ENCODE measurements at places on chromosomes 12 and 14.

GRCh38 chr12:56521590-56522371, at the start of gene RBMS2:
Gene RBMS2, plus strand, starts transcription at chr12:56521820. Its CDS starts 204 bp downstream, at chr12:56522024.
- peak within 1 kb of the TSS; percentile 54 for H3K4me3 ChIP-seq
- H3K36me3 ChIP-seq = no peaks in the 10 kb centered on the region
- no peaks in the 10 kb centered on the region for H3K27me3 ChIP-seq
- peaks cover 57% of the 10 kb centered on the region for H3K4me1 ChIP-seq
- H3K27ac ChIP-seq = peak within 1 kb of the TSS; percentile 91
- DNase-seq = no peak

GRCh38 chr12:89461190-89461589, 63.4 kb downstream of the GALNT4 start:
- H3K4me1 ChIP-seq = no peaks in the 10 kb centered on the region
- no peaks in the 10 kb centered on the region for H3K27me3 ChIP-seq
- no peaks in the 10 kb centered on the region for H3K36me3 ChIP-seq
- H3K4me3 ChIP-seq = no peak overlapping the region

GRCh38 chr14:22850944-22851764, 14.8 kb downstream of the MMP14 start:
- H3K27me3 ChIP-seq = no peaks in the 10 kb centered on the region
- peak overlapping the region; percentile 96 for H3K27ac ChIP-seq
- H3K36me3 ChIP-seq = peaks cover 10% of the 10 kb centered on the region
- no peak for DNase-seq

- H3K36me3 ChIP-seq = no peaks in the 10 kb centered on the region
- peak overlapping the region; percentile 62 for H3K4me3 ChIP-seq
- DNase-seq = no peak
- H3K4me1 ChIP-seq = peaks cover 49% of the 10 kb centered on the region
- H3K27me3 ChIP-seq = no peaks in the 10 kb centered on the region
Measured at GRCh38 chr14:21097636-21098075, 799 bp downstream of the ZNF219 start.

DNA sequence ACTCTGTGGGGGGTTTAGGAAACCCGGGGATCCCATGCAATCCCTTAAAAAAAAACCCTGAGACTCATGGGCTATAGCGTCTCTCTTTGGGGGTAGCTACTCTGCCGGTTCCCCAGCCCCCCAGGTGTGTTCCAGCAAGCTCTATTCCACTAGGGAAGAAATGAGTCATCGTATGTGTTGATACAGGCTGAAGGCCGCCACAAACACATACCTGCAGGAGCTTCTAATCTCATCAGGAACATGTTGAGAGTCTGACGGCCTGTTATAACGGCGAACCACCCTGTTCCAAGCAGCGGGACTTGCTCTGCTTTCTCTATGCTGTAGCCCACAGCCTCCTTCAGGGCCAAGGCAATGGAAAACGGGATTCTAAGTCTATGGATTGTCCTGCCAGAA, 977 bp upstream of the KRT5 start:
- DNase-seq = peak; percentile 93
- no peak overlapping the region for H3K4me3 ChIP-seq
- H3K27ac ChIP-seq = peak overlapping the region; percentile 66

DNA sequence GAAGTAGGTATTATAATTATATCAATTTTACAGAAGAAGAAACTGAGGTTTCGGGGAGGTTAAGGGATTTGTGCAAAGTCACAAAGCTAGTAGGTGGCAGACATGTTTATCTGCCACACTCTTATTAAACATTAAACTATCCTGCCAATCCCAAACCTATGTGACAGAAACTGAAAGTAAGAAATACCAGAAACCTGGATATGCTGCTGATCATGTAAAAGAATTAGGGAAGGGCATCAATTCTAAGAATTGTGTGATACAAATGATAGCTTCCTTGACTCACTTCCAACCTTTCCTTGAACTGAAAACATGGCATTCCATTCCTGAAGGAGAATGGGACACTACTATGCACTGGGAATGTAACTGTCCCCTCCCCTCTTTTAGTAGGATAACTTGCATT, 16.9 kb downstream of the TAOK3 start:
- H3K4me1 ChIP-seq = peaks cover 24% of the 10 kb centered on the region
- H3K36me3 ChIP-seq = no peaks in the 10 kb centered on the region
- no peaks in the 10 kb centered on the region for H3K27me3 ChIP-seq
- H3K4me3 ChIP-seq = no peak overlapping the region

GRCh38 chr12:45634273-45634917, 95.1 kb upstream of the ARID2 start:
- H3K4me1 ChIP-seq = no peaks in the 10 kb centered on the region
- H3K4me3 ChIP-seq = no peak overlapping the region
- H3K36me3 ChIP-seq = no peaks in the 10 kb centered on the region
- no peaks in the 10 kb centered on the region for H3K27me3 ChIP-seq
- DNase-seq = no peak

DNA sequence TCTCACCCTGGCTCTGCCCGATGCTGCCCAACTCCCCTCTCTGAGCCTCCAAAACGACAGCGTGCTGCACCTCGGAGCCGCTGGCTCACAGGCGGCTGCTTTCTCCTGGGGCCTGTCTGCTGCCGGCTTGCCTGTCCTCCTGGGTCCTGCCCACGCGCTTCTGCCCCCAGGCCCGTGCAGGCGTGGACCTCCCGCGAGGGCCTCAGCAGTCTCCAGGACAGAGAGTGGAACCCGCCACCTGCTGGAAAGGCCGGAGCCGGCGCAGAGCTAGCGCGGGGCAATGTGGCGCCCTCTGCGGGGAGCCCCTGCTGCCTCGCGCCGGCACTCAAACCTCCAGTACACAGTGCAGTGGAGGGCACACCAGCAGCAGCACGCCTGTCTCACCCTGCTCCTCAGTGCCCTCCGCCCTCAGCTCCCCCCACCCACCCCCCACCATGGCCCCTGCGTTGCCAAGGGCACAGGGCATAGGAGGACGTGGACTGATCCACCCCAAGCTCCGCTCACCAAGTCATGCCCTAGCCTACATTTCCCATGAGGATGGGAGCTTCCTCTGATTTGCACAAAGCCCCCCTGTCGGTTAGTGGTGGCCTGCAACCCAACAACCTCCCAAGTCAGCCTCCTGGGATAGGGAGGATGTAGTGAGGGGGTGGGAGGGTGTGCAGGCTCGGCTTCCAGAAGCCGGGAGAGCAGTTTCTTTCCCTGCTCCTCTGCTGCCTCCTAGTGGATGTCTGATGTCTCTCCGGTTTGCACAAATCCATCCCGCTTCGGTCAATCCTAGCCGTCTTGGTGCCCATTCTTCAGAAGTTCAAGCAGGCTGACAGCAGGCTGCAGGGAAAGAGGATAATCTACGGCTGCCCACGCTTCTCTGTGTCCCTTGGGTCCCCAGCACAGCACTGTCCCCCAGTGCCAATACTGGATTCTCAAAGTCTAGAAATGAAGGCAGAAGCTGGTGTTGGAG, 25.2 kb downstream of the KRT8 start:
- H3K4me1 ChIP-seq = peaks cover 45% of the 10 kb centered on the region
- H3K4me3 ChIP-seq = peak overlapping the region; percentile 35
- peak overlapping the region; percentile 88 for H3K27ac ChIP-seq
- no peaks in the 10 kb centered on the region for H3K36me3 ChIP-seq
- no peak for DNase-seq
- no peaks in the 10 kb centered on the region for H3K27me3 ChIP-seq

GRCh38 chr12:32501835-32502333, 102.5 kb downstream of the FGD4 start:
- peak overlapping the region; percentile 30 for H3K4me3 ChIP-seq
- peaks cover 46% of the 10 kb centered on the region for H3K4me1 ChIP-seq
- no peaks in the 10 kb centered on the region for H3K27me3 ChIP-seq
- no peak for DNase-seq
- peak overlapping the region; percentile 21 for H3K27ac ChIP-seq

DNA sequence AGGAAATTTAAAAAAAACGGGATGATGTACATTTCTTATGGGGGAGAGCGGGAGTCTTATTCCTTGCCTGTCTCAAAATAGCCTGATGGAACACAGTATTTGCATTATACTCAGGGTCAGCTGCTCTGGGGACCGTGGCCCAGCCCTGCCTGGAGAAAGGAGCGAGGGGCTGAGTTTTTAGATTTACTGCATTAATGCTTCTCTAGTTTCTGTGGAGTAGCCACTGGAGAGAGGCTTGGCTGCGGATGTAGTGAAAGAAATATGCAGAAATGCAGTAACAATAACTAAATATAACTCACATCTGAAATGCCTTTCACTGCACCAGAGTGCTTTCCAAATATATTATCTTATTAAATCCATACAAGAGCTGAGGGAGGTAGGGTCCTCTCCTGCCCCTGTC, 87.6 kb upstream of the MAP1LC3B2 start:
- H3K27me3 ChIP-seq = no peaks in the 10 kb centered on the region
- no peak for DNase-seq
- H3K36me3 ChIP-seq = no peaks in the 10 kb centered on the region
- H3K4me3 ChIP-seq = no peak overlapping the region

GRCh38 chr14:92651106-92651757, 97.2 kb downstream of the LGMN start:
- no peaks in the 10 kb centered on the region for H3K27me3 ChIP-seq
- H3K4me1 ChIP-seq = peaks cover 56% of the 10 kb centered on the region
- no peak for DNase-seq
- H3K4me3 ChIP-seq = no peak overlapping the region
- no peaks in the 10 kb centered on the region for H3K36me3 ChIP-seq

DNA sequence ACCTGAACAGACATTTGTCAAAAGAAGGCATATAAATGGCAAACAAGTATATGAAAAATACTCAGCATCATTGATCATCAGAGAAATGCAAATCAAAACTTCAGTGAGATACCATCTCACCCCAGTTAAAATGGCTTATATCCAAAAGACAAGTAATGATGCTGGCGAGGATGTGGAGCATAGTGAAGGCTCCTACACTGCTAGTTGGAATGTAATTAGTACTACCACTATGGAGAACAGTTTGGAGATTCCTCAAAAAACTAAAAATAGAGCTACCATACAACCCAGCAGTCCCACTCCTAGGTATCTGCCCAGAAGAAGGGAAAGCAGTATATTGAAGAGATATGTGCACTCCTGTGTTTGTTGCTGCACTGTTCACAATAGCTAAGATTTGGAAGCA, 146.1 kb downstream of the TGFB3 start:
- no peak overlapping the region for H3K27ac ChIP-seq
- no peak overlapping the region for H3K4me3 ChIP-seq
- H3K4me1 ChIP-seq = peaks cover 23% of the 10 kb centered on the region

DNA sequence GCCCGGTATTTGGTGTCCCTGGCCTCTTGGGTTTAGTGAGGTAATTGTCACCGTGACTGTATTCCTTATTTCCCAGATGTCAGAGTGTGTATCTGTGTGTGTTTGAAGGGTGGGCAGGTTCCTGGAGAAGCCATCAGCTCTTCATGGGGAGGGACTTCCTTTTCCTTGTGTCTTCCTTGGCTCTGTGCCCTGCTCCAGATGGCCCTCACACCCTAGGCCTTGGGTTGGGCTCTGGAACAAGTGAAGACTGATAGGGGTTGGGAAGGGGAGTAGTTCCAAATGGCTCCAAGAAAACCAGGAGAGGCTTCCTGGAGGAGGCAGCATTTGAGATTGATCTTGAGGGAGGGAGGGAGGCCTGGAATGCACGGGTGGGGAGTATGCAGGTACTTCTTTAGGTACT, 43.8 kb upstream of the PRIMA1 start:
- H3K4me3 ChIP-seq = no peak overlapping the region
- no peak for DNase-seq
- H3K4me1 ChIP-seq = peaks cover 9% of the 10 kb centered on the region
- H3K27ac ChIP-seq = no peak overlapping the region

- H3K36me3 ChIP-seq = no peaks in the 10 kb centered on the region
- no peak for DNase-seq
- H3K4me1 ChIP-seq = peaks cover 33% of the 10 kb centered on the region
- no peaks in the 10 kb centered on the region for H3K27me3 ChIP-seq
Measured at GRCh38 chr14:61322799-61323290, 1.5 kb downstream of the PRKCH start.

- H3K27ac ChIP-seq = no peak overlapping the region
- H3K4me1 ChIP-seq = no peaks in the 10 kb centered on the region
- no peak overlapping the region for H3K4me3 ChIP-seq
- no peak for DNase-seq
Measured at GRCh38 chr12:54270345-54270744, 9.6 kb downstream of the CBX5 start.

DNA sequence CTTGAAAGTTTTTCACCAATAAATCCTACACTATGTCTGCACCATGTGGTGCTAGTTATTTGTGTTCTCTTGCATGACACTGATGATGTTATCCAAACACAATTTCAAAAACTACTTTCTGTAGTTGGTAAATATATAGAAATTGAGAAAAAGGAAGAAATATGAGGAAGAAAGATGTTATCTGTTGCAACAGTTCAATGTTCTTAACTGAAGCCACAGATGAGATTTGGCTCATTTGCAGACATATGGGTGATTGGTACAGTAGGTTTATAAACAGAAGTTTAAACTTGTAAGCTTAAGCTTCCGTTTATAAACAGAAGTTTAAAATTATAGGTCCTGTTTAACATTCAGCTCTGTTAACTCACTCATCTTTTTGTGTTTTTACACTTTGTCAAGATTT, at the start of gene CLEC12A:
TSS of gene CLEC12A (plus strand) at position 229 of the 400 bp plus-strand sequence. CDS start 188 bp downstream, outside the sequence.
- DNase-seq = no peak
- H3K27ac ChIP-seq = no peak within 1 kb of the TSS
- H3K27me3 ChIP-seq = no peaks in the 10 kb centered on the region
- H3K36me3 ChIP-seq = no peaks in the 10 kb centered on the region
- no peak within 1 kb of the TSS for H3K4me3 ChIP-seq

DNA sequence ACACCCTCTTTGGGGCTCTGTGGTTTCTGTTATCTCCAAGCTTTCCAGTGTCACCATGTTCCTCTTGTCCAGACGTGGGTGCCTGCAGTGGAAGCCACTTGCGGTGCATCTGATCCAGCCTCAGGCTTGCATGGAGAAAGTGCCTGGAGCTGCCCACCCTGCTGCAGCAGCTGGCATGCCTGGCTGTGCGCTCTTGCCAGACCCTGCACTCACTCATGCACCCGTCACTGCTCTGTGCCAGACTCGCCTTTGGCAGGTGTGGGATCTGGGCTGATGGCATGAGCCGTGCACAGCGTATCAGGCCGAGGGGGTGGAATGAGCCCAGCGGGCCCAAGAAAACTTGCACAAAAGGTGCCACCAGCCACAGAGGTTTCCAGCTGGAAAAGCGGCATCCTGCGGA, 105.1 kb downstream of the MNAT1 start:
- H3K36me3 ChIP-seq = no peaks in the 10 kb centered on the region
- no peak overlapping the region for H3K27ac ChIP-seq
- no peaks in the 10 kb centered on the region for H3K27me3 ChIP-seq

DNA sequence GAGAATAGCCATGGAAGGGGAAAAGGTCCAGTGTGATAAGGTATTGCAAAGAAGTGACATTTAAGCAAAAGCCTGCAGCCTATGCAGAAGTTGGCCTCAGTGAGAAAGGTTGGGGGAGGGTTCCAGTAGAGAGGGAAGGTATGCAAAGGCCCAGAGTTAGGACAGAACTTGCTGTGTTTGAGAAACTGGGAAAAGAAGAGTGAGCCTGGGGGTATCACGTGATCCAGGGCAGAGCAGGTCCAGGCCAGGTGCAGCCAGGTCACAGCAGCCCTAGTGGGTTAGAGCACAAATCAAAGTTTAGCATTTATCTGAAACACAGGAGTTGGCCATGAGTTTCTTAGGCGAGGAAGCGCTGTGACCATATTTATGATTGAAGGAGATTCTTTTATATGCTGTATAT, 1.6 kb downstream of the SERPINA5 start:
- H3K4me3 ChIP-seq = no peak overlapping the region
- DNase-seq = no peak
- no peaks in the 10 kb centered on the region for H3K36me3 ChIP-seq
- H3K4me1 ChIP-seq = peaks cover 14% of the 10 kb centered on the region
- H3K27me3 ChIP-seq = no peaks in the 10 kb centered on the region

- H3K36me3 ChIP-seq = no peaks in the 10 kb centered on the region
- no peak overlapping the region for H3K27ac ChIP-seq
- no peaks in the 10 kb centered on the region for H3K27me3 ChIP-seq
- no peak for DNase-seq
- no peaks in the 10 kb centered on the region for H3K4me1 ChIP-seq
Measured at GRCh38 chr12:116675339-116676107, 62.3 kb downstream of the SPRING1 start.
